ENCODE measurements at places on chromosomes 1 and 21.

GRCh38 chr1:231065510-231066241 is 25.6 kb upstream of the FAM89A start:
- DNase-seq, result no peak

- no peak for DNase-seq
Measured at GRCh38 chr1:172673761-172674160, 14.9 kb downstream of the FASLG start.

- no peak for DNase-seq
Measured at GRCh38 chr1:82858031-82858430, 1057.3 kb downstream of the ADGRL2 start.

DNA sequence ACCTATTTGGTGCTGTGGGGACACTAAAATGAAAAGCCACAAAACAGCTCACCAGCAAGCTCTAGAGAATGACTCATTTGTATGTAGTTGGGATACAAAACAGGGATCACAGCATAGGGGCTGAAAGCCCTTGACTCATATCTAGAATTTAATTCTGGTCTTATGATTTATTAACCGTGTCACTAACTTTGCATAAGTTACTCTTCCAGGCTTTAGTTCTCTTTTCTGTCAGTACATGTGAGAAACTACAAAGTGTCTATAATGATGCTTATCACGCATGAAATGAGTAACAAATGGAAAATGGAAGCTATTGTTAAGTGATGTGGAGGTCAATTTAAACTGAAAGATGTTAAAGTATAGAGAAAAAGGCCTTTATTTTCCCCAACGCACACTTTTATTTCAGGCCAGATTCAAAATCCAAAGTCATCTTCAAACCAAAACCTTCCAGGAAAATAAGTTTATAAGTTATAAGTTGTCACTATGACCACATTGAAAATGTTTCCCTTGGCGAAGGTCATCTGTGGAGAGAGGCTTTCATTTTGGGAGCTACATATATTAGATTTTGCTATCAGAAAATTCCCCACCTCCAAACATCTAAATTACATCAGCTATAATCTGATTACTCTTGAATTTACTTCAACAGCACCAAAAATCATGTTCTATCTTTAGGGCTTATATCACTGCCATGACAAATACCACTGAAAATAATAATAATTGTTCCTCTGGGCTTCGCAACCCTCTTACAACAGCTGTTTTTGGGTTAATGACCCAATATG is 430.5 kb downstream of the MRPL39 start:
- no peak for DNase-seq

GRCh38 chr1:45654540-45655280 is 30.9 kb upstream of the CCDC17 start:
- DNase-seq, result no peak

- no peak for DNase-seq
Measured at GRCh38 chr1:175537571-175537970, 205.8 kb downstream of the TNR start.

DNA sequence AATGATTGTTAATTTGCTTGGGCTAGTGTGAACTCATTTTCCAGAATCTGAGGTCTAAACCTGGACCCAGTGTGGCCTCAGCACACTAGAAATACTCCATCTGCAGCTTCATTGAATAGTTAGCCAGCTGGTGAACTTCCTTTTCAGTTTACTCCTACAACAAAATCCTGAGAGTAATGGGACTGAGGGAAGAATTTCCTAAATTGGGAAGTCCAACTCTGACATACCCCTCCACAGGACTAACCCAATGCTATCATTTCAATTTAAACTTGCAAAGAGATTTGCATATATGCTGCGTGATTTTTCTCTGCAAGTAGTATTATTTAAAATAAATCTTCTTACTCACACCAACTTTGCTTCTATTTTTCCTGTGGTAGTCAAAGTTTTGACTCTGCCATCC is 27.8 kb upstream of the PIGC start:
- DNase-seq, result no peak

DNA sequence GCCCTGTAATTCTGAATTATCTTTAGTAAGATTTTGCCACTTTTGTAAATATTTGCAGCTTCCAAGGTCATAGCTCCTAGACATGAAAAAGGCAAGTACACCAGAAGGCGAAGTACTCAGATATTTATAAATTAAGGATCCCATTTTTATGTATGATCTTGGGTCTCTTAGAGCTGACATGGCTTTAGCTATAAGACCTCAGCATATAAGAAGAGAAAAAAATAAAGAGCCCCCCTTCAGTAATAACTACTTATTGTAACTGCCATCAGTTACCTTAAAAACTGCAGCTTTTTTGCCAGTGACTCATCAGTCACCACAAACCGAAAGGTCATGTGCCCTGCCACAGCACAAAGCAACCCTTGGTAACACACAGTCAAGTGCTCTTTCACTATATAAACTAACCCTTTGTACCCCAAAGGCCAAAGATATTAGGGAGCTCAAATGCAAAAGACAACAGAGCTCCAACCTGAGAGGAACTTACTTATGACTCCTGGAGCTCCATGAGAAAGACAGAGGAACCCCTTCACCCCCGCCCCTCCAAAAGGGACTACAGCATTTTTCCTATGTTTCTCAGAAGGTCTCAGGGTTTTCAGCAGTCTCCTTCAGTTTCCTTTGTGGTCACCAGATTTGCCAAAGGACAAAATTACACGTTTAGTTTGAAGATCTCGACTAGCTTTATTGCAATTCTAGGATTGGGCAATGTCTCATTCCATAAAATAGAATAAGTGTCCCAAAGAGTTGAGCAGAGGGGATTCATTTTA is 219.8 kb upstream of the DUSP10 start:
- DNase-seq, result no peak

DNA sequence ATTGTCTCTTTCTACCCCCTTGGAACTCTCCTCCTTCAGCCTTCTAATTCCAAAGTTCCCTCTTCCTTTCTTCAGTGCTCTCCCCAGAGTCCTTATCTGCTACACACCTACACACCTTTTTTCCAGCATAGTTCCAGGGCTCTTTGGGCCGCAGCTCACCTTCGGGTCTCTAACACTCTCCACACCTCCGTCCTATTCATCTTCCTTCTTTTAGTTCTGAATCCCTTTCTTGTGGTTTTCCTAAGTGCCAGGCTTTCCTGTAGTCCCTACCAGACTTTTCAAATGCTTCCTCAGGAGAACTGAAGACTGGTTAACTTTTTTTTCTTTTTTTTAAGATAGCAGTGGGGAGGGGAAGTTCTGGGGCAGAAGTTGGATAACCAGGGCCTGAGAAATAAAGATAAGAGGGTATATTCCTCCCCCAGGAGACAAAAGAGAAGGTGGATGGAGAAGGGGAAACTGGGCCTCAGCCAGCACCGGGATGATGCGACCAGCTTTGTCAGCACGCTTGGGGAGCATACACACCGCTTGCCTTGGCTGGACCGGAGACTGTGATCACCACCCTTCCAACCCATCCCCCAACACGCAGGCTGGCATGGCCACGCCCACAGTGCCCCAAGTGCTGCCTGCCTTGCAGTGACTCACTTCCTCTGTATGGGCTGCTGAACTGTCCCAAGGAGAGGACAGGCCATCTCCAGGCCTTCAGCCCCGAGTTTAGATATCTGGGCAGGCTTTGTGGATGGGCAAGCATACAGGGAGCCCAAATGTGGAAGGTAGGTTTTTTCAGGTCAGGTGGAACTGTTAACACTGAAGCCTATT is 2.5 kb upstream of the CERS2 start:
- peak; percentile 55 for DNase-seq

GRCh38 chr1:44819608-44820327 is 11.4 kb downstream of the BTBD19 start:
- peak; percentile 78 for DNase-seq

DNA sequence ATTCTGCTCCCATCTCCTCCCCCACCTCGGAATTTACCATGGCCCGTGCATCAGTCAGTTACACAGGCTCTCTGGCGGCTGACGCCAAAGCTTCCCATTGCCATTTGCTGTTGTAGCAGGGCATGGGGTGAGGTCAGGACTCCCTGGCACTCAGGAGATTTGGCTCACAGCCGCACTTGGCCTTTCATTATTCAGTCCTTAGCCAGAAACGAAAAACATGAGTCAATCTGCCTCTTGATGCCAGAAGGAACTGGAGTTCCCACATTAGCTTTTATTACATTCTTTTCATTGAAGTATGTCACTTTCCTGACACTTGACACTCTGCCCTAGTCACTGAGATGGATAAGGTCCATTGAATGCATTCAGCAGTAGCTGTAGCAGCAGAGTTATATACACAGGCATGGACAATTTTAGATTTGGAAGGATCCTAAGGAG is 260.6 kb downstream of the CACNA1E start:
- DNase-seq, result no peak

DNA sequence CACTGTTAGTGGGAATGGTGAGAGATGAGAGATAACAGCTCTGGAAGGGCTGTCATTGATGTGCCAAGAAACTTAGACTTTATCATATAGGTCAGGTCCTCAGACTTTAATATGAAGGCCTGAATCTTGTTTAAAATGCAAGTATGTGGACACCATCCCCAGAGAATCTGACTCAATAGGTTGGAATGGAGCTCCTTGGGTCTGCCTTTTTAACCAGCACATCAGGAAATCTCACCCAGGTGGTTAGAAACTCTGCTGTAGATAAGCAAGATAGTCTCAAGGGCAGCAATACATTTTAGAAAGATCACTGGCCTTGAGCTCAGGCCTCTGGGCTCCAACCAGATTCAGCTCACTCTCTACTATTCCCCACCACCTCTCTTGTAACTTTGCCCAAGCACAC is 180.4 kb downstream of the SLC44A5 start:
- DNase-seq, result no peak

DNA sequence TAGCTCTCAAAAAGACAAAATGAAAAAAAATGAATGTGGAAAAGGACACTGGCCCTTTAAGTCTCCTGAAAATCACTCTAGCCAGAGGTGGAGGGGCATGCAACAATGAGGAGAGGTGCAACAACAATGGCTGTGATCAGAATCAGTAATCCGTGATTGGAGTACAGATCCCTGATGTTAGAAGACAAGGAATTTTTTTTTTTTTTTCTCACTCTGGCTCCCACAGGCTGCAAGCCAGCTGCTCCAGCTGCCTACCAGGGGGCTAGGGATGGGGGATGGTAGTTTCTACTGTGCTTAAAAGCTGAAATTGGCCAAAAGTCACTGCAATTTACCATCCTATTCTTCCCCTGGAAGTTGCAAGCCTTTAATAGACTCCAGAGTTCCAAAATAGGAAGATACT is 54.5 kb downstream of the STYXL2 start:
- no peak for DNase-seq

DNA sequence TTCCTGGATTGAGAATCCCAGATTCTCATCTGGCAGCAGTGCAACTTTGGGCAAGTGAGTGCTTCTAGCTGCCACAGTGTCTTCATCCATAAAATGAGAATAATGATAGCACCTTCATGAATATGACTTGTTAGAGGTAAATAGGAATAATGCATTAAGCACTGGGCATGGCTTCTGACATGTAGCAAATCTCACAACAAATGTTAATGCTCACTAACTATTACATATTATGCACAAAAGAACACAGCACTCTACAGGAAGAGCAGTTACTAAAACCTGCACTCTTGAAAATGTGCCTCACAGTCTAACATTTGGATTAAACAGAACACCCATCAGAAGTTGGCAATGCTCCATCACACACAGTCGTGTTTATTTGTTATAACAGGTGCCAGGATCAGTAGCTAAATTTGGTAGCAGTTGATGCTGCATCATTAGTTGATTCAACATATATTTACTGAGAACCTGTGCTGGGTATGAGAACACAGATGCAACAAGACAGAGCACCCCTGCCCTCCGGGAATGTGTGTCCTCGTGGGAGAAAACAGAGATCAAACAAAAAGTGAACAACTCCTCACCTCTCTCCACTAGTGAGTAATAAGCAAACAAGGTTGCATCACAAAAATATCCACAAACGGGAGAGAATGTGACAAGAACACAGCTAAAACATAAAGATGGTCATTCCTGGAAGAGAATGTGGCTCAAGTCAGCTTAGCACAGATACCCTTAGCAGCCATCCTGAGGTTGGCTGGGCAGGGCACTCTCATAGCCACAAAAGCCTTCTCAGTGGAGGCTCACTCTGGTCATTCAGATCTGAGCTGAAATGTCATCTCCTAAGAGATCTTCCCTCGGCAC is 26.2 kb upstream of the LBR start:
- no peak for DNase-seq

DNA sequence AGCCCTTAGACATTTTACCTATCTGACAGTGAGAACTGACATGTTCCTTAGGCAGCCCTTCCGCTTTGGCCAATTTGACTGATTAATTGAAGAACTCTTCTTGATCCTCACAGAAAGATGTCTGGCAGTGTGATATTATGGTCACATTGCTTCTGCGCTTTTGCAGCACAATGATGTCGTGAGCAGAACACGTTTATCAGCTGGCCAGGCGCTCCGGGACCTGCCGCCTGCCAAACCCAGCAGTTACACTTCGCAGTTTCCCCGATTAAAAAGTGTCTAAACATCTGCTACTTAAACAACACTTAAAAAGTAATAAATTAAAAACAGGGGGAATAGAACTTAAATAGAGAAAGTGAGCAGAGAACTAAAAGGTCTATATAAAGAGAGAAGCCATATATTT is 103.5 kb upstream of the ETS2 start:
- no peak for DNase-seq

GRCh38 chr1:58812926-58813325 is 29.1 kb upstream of the JUN start:
- DNase-seq, result no peak

DNA sequence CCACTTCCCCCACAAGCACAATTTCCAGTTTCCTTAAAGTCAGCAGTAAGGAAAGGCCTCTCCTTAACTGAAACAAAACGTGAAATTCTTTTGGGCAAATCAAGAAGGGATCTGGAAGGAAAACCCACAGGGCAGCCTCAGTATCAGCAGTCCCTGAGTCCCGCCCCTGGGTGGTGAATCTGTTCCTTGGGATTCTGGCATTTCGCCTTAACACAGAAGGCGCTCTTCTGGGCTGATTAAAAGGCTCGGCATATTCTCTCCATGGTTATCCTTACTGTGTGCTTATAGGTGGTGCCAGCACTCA is 12.2 kb upstream of the RAB4A start:
- DNase-seq, result no peak

DNA sequence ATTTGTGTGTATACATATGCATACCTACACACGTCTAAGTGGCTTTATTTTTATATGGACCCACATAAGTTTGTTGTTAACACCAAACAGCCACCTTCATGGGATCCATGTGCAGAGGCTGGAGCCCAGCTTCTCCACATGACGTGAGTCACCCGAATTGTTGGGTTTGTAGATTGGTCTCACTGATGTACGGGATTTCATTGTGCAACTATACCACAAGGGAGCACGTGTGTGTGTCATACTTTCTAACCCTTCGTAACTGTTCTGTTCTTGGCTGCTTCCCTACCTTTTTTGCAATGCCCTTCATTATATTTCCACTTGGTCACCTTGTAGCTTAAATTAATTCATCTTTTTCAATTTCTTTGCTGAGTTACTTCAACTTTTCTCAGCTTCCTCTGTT is 21.0 kb downstream of the SPRTN start:
- no peak for DNase-seq

- DNase-seq, result no peak
Measured at GRCh38 chr1:234111458-234112142, 207.1 kb downstream of the SLC35F3 start.

GRCh38 chr21:33598051-33598450 is 9.6 kb upstream of the DONSON start:
- DNase-seq, result no peak

- DNase-seq, result no peak
Measured at GRCh38 chr1:219945795-219946194, 17.4 kb upstream of the SLC30A10 start.

Data from amygdala (tissue), 56 donors.